ENCODE measurements at places on chromosomes 11 and 22. TPM values are rescaled to one million over a fixed set of nuclear protein-coding genes. Genes with fewer than 3 reads are reported as not detected.

- H3K4me1 ChIP-seq: no peaks in the 10 kb centered on the region
- H3K4me3 ChIP-seq: no peak overlapping the region
- H3K36me3 ChIP-seq: no peaks in the 10 kb centered on the region
- DNase-seq: no peak
Measured at GRCh38 chr11:10716543-10717259, 23.1 kb upstream of the IRAG1 start.

DNA sequence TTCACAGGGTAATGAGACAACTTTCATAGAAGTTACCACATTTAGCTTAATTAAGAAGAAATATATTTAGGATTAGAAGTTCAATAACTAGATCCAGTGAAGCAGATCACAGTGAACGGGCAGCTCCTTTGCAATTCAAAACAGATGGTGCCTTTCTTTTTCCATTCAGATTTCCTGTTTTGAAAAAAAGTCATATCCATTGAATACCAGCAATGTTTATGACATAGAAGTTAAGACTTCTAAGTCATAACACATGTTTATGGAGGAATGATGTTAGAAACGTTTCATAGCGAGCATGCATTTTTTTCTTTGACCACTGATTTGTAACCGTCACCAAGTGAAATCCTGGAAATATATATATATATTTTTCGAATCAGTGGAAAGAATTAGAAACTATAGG is 24.7 kb downstream of the LUZP2 start:
- no peaks in the 10 kb centered on the region for H3K27me3 ChIP-seq
- no peak for DNase-seq
- H3K27ac ChIP-seq: no peak overlapping the region
- H3K4me1 ChIP-seq: peaks cover 2% of the 10 kb centered on the region
- H3K4me3 ChIP-seq: no peak overlapping the region
- no peaks in the 10 kb centered on the region for H3K36me3 ChIP-seq

GRCh38 chr11:67118181-67118766 is 789 bp upstream of the KDM2A start:
- peak overlapping the region; percentile 97 for H3K27ac ChIP-seq
- H3K4me1 ChIP-seq: no peaks in the 10 kb centered on the region

- H3K27ac ChIP-seq: no peak overlapping the region
- H3K4me1 ChIP-seq: no peaks in the 10 kb centered on the region
- no peaks in the 10 kb centered on the region for H3K27me3 ChIP-seq
- no peak overlapping the region for H3K4me3 ChIP-seq
Measured at GRCh38 chr11:120835601-120836228, 188.2 kb upstream of the TBCEL start.

DNA sequence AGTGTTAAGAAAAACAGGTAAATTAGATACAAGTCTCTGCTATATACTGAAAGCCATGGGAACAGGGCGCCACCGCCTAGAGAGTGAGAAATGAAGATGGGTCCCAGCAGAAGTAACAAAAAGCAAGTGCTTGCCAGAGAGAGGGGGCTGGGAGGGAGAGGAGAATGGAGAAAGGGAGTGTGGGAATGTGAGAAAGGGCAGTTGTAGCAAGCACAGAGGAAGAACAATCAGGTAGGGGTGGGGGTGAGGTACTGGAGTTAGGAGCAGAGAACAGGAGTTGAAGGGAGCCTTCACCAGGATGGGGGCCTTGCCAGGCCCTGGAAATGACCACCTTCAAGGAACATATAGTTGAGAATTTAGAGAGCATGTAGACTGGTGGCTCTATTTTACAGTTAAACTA is 66.8 kb downstream of the TCF20 start:
- H3K27ac ChIP-seq: no peak overlapping the region
- no peak for DNase-seq
- H3K4me1 ChIP-seq: no peaks in the 10 kb centered on the region
- no peak overlapping the region for H3K4me3 ChIP-seq

GRCh38 chr11:16335236-16335962 is 20.9 kb downstream of the SOX6 start:
- DNase-seq: no peak
- H3K4me1 ChIP-seq: peaks cover 2% of the 10 kb centered on the region

GRCh38 chr22:34000879-34001526 is 80.7 kb upstream of the LARGE1 start:
- H3K27ac ChIP-seq: no peak overlapping the region
- no peaks in the 10 kb centered on the region for H3K27me3 ChIP-seq
- DNase-seq: no peak
- no peak overlapping the region for H3K4me3 ChIP-seq
- H3K4me1 ChIP-seq: no peaks in the 10 kb centered on the region
- H3K36me3 ChIP-seq: no peaks in the 10 kb centered on the region

DNA sequence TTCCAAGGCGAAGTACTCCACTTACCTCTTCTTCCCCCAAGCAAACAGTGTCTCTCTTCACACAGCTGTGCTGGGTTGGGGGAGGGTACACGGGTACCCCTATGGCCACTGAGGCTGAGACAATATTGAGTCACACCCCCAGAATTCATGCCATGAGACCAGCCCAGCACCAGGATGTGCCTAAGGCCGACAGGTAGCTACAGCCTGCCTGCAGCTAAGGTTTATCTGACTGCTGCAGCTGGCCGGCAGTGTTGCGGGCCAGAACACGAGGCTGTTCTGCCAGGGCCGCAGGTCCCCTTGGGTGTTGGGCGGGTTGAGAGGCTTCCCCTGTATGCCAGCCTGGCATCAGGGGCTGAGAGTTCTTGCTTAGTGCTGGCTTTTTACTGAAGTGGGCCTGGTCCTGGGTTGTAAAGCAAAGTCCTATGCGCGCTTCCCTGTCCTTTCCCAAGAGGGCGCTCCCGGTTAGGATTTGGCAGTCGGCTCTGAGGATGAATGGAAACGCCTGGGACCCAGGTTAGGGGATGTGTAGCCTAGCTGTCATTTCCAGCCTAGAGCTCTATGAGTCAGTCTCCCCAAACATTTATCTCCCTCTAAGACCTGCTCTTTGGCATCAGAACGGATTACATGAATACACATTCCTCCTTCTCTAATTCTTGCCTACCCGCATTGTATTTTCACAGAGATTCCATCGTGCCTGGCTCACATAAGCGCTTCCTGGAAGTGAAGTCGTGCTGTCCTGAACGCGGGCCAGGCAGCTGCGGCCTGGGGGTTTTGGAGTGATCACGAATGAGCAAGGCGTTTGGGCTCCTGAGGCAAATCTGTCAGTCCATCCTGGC is 7.1 kb downstream of the USP18 start:
- H3K27me3 ChIP-seq: no peaks in the 10 kb centered on the region
- H3K4me3 ChIP-seq: no peak overlapping the region
- H3K36me3 ChIP-seq: no peaks in the 10 kb centered on the region
- no peaks in the 10 kb centered on the region for H3K4me1 ChIP-seq

- H3K4me1 ChIP-seq: no peaks in the 10 kb centered on the region
- H3K27me3 ChIP-seq: no peaks in the 10 kb centered on the region
- H3K36me3 ChIP-seq: no peaks in the 10 kb centered on the region
- DNase-seq: no peak
- H3K27ac ChIP-seq: no peak overlapping the region
Measured at GRCh38 chr11:104898685-104899013, 389 bp upstream of the CASP12 start.

- no peak for DNase-seq
- no peaks in the 10 kb centered on the region for H3K36me3 ChIP-seq
- no peaks in the 10 kb centered on the region for H3K27me3 ChIP-seq
Measured at GRCh38 chr11:12287009-12287373, 90.4 kb upstream of the PARVA start.

DNA sequence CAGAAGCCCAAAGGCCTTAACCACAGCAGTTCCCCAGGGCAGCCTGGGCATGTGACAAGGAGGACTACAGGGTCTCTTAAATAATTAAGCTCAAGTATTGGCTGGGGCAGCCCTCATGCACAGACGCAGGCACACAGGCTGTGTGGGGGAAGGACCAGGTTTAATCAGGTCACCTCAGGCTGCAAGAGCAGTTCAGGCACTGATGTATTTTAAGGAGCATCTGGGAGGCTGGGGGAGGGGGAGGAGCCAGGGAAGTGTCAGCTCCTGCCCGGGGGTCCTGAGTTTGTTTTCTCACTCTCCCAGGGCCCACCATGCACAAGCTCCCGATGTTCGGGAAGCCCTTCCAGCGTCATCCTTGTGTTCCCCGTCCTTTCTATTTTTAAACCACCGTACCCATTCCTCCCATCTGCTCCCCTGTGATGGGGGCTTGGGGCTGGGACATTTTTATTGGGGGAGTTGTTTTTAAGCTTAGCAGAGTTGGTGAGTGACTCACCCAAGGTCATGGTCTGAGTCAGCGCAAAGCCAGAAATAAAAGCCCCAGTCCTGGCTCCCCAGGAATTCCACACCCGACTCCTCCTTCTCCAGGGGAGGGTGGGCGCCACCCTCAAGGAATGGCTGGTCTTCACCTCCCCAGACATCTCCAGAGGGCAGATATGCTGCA is 2.4 kb downstream of the CSDC2 start:
- H3K27ac ChIP-seq: peak overlapping the region; percentile 51
- H3K4me1 ChIP-seq: peaks cover 14% of the 10 kb centered on the region
- DNase-seq: no peak
- H3K4me3 ChIP-seq: peak overlapping the region; percentile 88

GRCh38 chr11:20023082-20023426 is 137.2 kb downstream of the DBX1 start:
- peaks cover 14% of the 10 kb centered on the region for H3K4me1 ChIP-seq
- no peak for DNase-seq
- H3K27me3 ChIP-seq: no peaks in the 10 kb centered on the region
- peak overlapping the region; percentile 66 for H3K4me3 ChIP-seq
- H3K36me3 ChIP-seq: no peaks in the 10 kb centered on the region
- H3K27ac ChIP-seq: peak overlapping the region; percentile 56

GRCh38 chr22:22215659-22216449 is 28.7 kb upstream of the VPREB1 start:
- H3K36me3 ChIP-seq: no peaks in the 10 kb centered on the region
- H3K4me3 ChIP-seq: no peak overlapping the region
- DNase-seq: no peak
- no peaks in the 10 kb centered on the region for H3K4me1 ChIP-seq
- H3K27me3 ChIP-seq: no peaks in the 10 kb centered on the region
- H3K27ac ChIP-seq: no peak overlapping the region

DNA sequence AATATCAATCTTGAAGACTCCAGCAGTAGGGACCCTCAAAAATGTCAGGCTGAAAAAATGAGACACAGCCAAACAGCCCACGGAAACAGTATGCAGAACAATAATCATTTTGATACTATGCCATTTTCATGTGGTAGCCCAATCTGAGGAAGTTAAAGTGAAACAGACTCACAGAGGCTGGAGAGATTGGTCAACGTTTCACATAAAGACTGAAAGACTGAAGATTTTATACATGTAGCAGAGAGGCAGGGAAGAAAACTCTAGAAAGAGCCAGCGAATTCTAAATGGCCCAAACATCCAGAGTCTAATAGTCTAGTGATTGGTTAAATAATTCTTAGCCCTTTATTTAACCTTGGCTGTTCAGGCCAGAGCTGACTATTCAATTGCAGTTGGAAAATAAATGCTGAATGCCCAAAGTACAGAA is 49.4 kb downstream of the MAML2 start:
- no peaks in the 10 kb centered on the region for H3K27me3 ChIP-seq
- H3K36me3 ChIP-seq: peaks cover 2% of the 10 kb centered on the region
- no peak for DNase-seq
- peaks cover 18% of the 10 kb centered on the region for H3K4me1 ChIP-seq

- no peak overlapping the region for H3K27ac ChIP-seq
- no peaks in the 10 kb centered on the region for H3K36me3 ChIP-seq
- no peaks in the 10 kb centered on the region for H3K27me3 ChIP-seq
- DNase-seq: no peak
Measured at GRCh38 chr11:16252373-16252772, 104.0 kb downstream of the SOX6 start.

DNA sequence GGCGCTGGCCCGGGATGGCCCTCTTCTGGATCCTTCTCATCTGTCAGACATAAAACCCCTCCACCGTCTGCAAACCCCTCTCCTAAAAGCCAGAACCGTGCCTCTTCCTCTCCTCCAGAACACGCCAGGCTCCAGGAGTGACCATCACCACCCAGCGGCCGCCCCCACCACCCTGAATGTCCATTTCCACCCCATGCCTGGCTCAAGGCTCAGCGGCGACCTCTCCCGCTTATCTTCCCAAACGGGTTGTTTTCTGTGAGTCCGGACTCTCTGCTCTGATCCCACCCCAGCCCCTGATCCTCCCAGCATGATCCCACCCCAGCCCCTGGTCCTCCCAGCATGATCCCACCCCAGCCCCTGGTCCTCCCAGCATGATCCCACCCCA is 37.6 kb downstream of the CELSR1 start:
- H3K27ac ChIP-seq: no peak overlapping the region
- H3K4me1 ChIP-seq: no peaks in the 10 kb centered on the region

DNA sequence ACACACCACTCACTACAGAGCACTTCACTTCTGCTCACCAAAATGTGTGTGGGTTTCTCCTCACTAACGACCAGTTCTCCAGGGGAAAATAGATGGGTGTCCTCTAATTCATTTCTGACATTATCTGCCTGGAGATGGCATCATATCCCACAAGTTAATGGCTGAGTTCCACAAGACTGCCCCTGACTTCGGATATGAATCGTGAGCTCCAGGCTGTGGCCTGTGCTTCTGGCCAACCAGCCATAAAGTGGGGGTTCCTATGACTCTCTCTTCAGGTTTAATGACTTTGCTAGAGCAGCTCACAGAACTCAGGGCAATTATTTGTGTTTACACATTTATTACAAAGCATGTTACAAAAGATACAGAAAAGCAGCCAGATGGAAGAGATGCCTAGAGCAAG is 113.0 kb upstream of the SYT13 start:
- no peak overlapping the region for H3K27ac ChIP-seq
- DNase-seq: no peak
- no peaks in the 10 kb centered on the region for H3K4me1 ChIP-seq
- no peaks in the 10 kb centered on the region for H3K27me3 ChIP-seq

DNA sequence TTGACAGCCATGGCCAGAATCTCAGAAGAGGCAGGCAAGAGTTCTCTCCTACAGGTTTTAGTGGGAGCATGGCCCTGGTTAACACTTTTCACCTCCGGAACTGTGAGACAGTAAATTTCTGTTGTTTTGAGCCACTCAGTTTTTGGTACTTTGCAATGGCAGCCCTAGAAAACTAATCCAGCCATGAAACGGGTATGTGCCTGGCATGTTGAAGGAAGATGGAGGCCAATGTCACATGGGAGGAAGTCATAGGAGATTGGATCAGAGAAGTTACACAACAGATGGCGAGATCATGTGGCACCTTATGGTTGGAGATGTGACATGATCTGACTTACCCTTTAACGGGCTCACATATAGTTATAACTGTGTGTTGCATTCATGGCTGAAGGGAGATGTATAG is 63.2 kb upstream of the EED start:
- no peaks in the 10 kb centered on the region for H3K36me3 ChIP-seq
- H3K4me1 ChIP-seq: peaks cover 11% of the 10 kb centered on the region
- H3K27me3 ChIP-seq: no peaks in the 10 kb centered on the region
- DNase-seq: no peak

Gene HTR3A
- 1.1 TPM for total RNA-seq

Gene IGSF9B
- 10.4 TPM for total RNA-seq

Gene MRGPRE
- total RNA-seq: 0.22 TPM

Gene CASP4
- total RNA-seq: 60.3 TPM

Gene MICAL3
- 99.4 TPM for total RNA-seq

Gene TREH
- total RNA-seq: 1.0 TPM

Gene RCOR2
- 0.76 TPM for total RNA-seq

Gene SERGEF
- total RNA-seq: 33.2 TPM

Gene CD3E
- total RNA-seq: 14.3 TPM
